ENCODE measurements at places on chromosomes 1 and 21.

GRCh38 chr1:232473324-232473723, 156.6 kb downstream of the SIPA1L2 start:
- H3K27me3 ChIP-seq: no peaks in the 10 kb centered on the region
- H3K4me1 ChIP-seq: peaks cover 4% of the 10 kb centered on the region
- no peak overlapping the region for H3K4me3 ChIP-seq

DNA sequence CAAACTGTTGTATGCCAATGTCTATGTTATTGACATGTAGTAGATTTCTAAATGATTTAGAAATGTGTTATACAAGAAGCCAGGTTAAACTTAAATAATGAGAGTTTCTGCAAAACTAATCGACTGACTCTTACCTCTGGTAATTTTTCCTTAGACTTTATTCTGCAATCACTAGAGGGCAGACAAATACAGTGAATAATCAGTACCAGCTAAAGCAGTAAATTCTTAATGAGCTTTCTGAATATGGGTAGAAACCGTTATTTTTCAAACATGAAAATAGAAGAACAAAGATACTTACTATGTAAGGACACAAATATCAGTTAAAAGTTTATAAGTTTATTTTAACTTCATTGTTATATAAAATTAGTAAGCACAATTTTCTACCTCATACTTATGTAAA, 97.9 kb upstream of the RGS1 start:
- no peaks in the 10 kb centered on the region for H3K4me1 ChIP-seq
- no peaks in the 10 kb centered on the region for H3K27me3 ChIP-seq
- H3K36me3 ChIP-seq: no peaks in the 10 kb centered on the region

DNA sequence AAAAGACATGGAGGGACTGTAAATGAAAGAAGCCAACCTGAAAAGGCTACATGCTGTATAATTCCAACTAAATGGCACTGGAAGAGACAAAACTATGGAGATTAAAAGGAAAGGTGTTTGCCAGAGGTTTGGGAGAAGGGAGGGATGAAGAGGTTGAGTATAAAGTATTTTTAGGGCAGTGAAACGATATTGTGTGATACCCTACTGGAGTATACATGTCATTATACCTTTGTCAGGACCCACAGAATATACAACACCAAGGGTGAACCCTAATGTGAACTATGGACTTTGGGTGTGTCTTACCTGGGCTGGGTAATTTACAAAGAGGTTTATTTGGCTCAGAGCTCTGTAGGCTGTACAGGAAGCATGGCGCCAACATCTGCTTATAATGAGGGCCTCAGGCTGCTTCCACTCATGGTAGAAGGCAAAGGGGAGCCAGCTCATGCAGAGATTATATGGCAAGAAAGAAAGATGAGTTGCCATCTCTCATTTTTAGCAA, 73.4 kb downstream of the CD2 start:
- no peak overlapping the region for H3K27ac ChIP-seq
- H3K4me3 ChIP-seq: no peak overlapping the region
- DNase-seq: no peak
- no peaks in the 10 kb centered on the region for H3K36me3 ChIP-seq
- no peaks in the 10 kb centered on the region for H3K27me3 ChIP-seq
- peaks cover 2% of the 10 kb centered on the region for H3K4me1 ChIP-seq

GRCh38 chr1:60423146-60423780, 349.7 kb upstream of the C1orf87 start:
- H3K27ac ChIP-seq: no peak overlapping the region
- peak; percentile 7 for DNase-seq
- H3K36me3 ChIP-seq: no peaks in the 10 kb centered on the region
- H3K4me3 ChIP-seq: no peak overlapping the region
- H3K27me3 ChIP-seq: no peaks in the 10 kb centered on the region
- no peaks in the 10 kb centered on the region for H3K4me1 ChIP-seq

- H3K27me3 ChIP-seq: no peaks in the 10 kb centered on the region
- H3K4me3 ChIP-seq: no peak overlapping the region
- H3K27ac ChIP-seq: no peak overlapping the region
- no peak for DNase-seq
These were observed 5.5 kb downstream of the SH2D2A start for GRCh38 chr1:156811168-156811567.

DNA sequence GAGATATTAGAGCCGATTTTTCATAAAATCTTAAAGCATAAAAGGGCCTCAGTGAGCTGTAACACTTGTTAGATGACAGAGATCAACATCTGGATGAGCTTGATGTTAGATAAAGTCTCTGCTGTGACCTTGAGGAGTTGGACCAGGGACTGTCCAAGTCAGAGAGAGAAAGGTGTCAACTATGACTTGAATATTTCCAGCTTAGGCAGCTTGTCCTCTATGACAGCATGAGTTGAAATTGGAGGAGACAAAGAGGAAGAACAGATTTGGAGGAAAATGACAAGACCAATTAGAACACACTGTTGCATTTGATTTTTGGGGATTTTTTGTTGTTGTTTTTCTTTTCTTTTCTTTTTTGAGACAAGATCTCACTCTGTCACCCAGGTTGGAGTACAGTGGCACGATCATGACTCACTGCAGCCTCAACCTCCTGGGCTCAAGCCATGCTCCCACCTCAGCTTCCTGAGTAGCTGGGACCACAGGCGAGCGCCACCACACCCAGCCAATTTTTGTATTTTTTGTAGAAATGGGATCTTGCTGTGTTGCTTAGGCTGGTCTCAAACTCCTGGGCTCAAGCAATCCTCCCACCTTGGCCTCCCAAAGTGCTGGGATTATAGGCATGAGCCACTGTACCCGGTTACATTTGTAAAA, 35.3 kb upstream of the CLIC4 start:
- H3K27me3 ChIP-seq: no peaks in the 10 kb centered on the region
- peaks cover 10% of the 10 kb centered on the region for H3K4me1 ChIP-seq
- H3K27ac ChIP-seq: no peak overlapping the region
- H3K4me3 ChIP-seq: no peak overlapping the region
- no peaks in the 10 kb centered on the region for H3K36me3 ChIP-seq
- peak; percentile 61 for DNase-seq

DNA sequence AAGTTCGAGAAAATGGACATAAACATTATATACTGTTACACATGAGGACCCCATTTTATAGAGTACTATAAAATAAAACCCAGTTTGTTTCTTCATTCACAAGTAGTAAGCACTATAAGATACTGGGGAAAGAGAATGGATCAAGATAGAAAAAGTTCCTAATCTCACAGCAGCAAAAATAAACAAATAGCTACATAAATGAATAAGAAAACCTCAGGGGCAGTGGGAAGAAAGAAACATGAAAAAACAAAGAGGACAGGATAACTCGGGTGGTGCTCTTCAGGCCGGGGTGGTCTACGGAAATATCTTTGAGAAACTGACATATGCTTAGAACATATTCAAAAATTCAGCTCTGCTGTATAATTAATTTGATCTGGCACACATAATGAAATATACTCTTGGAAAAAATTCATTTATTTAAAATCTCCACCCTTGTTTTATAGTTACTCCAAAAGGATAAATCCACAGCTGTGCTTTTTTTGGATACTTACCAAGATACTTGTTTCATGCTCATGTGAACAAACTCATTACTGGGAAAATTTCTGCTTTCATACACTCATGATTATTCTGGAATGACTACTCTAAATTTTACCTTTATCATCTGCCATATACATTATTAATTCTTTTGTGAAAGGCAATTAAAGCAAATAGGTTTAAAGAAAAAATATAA, 20.0 kb downstream of the CEP170 start:
- no peak overlapping the region for H3K27ac ChIP-seq
- no peaks in the 10 kb centered on the region for H3K27me3 ChIP-seq
- no peak overlapping the region for H3K4me3 ChIP-seq

DNA sequence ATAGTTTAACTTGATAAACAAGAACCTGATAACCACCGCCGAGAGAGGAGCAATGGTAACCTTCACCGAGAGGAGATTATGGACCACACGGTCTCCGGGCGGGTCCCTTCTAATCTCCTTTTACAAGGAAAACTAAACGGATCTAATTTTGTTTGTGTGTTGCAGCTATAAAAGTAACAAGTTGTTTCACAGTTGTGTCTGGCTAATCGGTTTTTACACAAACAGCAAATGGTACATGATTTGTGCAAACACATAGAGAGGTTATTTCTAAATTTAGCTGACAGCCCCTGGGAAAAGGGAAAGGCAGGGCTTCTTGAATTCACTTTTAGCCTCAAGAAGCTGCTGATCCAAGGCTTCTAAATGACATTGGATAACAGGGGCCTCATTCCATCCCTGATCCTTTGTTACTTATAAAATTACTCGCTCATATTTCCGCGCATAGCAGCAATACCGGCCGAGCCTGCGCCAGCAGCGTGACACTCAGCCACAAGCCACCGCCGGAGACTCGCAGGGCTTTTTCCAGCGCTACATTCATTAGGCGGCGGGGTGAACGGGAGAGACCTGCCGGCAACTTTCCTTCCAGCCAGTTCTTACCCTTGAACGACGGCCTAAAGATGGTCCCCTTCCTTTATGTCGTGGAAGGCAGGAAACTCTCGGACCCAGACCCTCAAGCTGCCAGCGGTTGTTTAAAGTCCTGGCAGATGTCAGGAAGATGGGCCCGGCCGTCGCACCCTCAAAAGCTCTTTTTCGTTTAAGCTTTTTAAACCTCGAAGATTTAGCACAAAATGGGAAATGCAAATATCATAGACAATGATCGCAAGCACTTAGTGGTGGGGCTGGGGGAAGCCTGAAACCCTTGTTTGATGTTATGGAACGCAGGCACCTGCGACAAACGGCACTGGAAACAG, 4.4 kb downstream of the FOXD3 start:
- no peak overlapping the region for H3K4me3 ChIP-seq
- H3K4me1 ChIP-seq: peaks cover 42% of the 10 kb centered on the region
- peak; percentile 55 for DNase-seq
- H3K27me3 ChIP-seq: peaks cover 99% of the 10 kb centered on the region
- H3K36me3 ChIP-seq: no peaks in the 10 kb centered on the region
- H3K27ac ChIP-seq: no peak overlapping the region

DNA sequence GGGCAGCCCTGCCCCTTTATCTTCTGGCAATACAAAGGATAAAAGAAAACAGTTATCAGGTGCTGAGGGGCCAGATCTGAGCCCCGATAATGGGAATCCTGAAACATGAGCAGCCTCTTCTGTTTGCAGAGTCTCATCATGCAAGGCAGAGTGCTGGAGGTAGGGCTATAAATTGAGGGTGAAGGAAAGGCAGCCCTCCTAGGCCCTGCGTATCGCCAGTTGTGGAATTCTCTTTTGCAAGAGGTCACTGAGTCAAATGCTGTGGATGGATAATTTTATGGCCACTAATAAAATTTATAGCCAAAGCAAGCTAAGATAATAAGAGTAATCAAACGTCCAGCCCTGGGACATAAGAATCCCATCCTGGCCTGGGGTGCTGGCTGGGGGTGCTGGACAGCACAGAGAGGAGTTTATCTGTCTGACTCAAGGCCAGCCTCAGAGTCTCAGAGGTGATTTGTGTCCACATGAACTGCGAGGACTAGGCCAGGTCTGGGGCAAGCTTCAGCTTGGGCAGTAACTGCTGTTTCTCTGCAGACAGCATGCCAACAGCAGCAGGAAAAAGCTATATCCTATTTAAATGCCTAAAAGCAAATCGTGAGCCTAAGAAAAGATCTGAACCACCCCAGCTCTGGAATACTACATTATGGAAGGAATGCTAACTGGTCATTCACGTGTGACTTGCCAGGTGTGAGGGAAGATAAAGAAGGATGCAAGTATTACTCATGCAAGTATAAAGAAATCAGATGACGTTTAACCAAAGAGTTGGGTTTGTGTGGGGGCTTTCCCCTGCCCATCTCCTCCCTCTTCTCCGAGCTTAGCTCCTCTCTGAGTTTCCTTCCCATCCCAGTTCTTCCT, 254.8 kb downstream of the KIF26B start:
- H3K36me3 ChIP-seq: no peaks in the 10 kb centered on the region
- H3K27me3 ChIP-seq: no peaks in the 10 kb centered on the region
- no peaks in the 10 kb centered on the region for H3K4me1 ChIP-seq

- no peaks in the 10 kb centered on the region for H3K36me3 ChIP-seq
- H3K27me3 ChIP-seq: no peaks in the 10 kb centered on the region
- DNase-seq: no peak
- no peaks in the 10 kb centered on the region for H3K4me1 ChIP-seq
- no peak overlapping the region for H3K27ac ChIP-seq
These were observed 65.7 kb upstream of the CYP2J2 start for GRCh38 chr1:59992040-59992820.

DNA sequence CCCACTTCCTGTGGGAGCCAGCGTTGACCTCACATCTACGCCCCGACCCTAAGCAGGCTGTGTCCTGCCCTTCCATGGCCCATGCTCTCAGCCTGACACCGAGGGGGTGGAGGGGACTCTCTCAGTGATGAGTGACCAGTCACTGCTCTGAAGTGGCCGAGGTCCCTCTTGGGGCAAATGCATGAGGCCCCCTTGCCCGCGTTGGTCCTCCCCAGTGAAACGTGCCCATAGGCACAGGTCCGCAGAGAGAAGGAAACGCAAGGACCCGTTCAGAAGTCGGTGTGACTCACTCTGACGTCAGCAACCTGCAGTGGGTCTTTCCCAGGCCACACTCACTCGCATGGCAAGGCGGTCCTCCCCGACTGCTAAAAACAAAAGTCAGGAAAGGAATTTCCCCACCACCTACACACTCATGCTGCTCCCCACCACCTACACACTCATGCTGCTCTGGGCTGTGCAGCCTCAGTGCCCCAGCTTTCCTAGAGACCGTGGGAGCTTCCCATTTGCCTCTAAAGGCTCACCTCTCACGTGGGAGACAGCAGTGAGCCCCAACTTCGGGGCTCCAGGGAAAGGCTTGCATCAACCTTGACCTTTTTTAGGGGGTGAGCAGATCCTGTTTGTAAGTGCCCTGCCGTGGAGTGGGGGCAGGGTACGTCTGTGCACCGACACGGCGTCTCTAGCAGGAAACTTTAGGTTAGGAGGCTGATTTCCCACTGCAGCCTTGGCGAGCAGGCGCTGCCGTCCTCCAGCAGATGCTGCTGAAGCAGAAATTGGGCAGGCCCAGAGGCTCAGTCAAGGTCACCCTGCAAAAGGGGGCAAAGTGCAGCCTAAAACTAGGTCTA, 11.4 kb downstream of the UBASH3A start:
- DNase-seq: peak; percentile 74
- peaks cover 10% of the 10 kb centered on the region for H3K4me1 ChIP-seq
- H3K36me3 ChIP-seq: no peaks in the 10 kb centered on the region

GRCh38 chr1:214923278-214923915, 159.1 kb upstream of the KCNK2 start:
- no peak overlapping the region for H3K4me3 ChIP-seq
- H3K36me3 ChIP-seq: no peaks in the 10 kb centered on the region
- H3K4me1 ChIP-seq: no peaks in the 10 kb centered on the region
- no peak for DNase-seq
- H3K27ac ChIP-seq: no peak overlapping the region
- no peaks in the 10 kb centered on the region for H3K27me3 ChIP-seq
